ENCODE measurements at places on chromosomes 16 and 17. TPM values are rescaled to one million over a fixed set of nuclear protein-coding genes. Genes with fewer than 3 reads are reported as not detected.

DNA sequence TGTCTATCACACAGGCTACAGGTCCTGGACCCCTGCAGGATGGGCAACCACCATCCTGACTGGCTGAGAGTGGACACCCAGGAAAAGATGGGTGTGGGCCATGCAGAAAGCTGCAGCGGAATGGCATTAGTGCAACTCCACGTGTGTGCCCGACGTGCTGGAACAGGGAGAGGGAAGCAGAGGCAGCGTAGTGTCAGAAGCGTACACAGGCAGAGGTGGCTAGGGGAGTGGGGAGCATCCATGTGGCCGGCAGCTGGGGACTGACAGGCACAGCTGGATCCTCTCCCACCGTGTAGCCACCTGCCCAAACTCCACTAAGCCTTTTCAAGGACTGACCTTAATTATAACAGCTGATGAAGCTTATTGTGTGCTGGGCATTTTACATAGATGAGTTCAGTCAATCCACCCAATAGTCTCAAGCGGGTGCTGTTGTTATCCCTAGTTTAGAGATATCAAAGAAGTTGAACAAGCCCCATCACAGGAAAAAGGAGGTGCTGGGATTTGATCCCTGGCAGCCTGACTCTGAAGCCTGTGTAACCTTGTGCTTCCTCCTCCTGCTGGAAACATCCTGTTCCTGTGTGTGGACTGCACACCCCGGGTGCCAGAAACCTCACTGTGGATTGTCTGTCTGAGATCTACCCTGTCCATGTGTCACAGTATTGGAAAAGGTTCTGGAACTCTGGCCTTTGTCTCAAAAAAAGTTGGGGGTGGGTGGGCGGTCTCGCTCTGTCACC, 114.0 kb downstream of the PRKCA start:
- no peaks in the 10 kb centered on the region for H3K36me3 ChIP-seq
- H3K4me1 ChIP-seq: peaks cover 6% of the 10 kb centered on the region
- no peak for DNase-seq
- no peaks in the 10 kb centered on the region for H3K27me3 ChIP-seq
- H3K4me3 ChIP-seq: no peak overlapping the region

Gene SLFN14
- total RNA-seq: not detected

Gene CCDC200
- not detected for total RNA-seq

DNA sequence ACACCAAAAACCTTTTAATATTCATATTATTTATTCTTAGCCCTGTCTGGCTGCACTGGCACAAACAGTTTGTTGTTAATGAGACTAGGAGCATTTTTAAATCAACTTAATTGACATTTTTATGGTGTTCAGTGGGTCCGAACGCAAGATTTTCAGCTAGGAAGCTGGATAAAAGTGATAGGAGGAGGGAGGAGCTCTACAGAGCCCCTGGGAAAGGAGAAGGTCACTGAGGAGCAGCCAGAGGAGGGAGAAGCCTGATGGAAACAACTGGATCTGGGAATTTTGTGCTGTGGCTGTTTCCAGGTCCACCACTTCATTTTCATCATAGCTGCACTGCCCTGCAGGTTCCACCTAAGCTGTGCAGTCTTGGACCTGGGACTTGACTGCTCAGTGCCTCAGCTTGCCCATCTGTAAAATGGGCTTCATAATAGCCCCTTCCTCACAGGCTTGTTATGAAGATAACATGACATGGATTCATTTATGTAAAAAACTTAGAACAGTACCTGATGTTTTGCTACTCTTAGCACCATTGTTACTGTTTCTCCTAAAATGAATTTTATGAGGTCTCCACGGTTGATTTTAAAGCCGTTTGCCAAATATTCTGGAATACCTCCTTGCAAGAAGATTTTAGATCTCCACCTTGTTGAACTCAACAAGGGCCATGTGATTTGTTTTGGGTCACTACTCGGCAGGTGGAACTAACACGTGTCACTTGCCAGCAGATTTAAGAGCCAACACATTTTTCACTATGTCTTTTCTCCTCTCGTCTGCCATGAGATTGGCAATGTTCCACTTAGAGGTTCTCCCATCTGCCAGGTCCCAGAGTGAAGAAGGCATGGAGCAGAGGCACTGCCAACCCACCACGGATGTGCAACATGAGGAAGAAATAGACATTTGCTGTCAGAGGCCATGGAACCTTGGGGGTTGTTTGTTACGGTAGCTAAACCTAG, 18.7 kb upstream of the GRIN2A start:
- no peak overlapping the region for H3K27ac ChIP-seq
- no peaks in the 10 kb centered on the region for H3K4me1 ChIP-seq
- no peak overlapping the region for H3K4me3 ChIP-seq
- no peaks in the 10 kb centered on the region for H3K27me3 ChIP-seq
- no peaks in the 10 kb centered on the region for H3K36me3 ChIP-seq

All from esophagus muscularis mucosa (tissue), 4 donors.